CD4-positive, alpha-beta T cell (primary cell): ENCODE measurements at places on chromosomes 5 and 9.

GRCh38 chr9:133377721-133378216 is 1.6 kb downstream of the STKLD1 start:
- no peak for DNase-seq

DNA sequence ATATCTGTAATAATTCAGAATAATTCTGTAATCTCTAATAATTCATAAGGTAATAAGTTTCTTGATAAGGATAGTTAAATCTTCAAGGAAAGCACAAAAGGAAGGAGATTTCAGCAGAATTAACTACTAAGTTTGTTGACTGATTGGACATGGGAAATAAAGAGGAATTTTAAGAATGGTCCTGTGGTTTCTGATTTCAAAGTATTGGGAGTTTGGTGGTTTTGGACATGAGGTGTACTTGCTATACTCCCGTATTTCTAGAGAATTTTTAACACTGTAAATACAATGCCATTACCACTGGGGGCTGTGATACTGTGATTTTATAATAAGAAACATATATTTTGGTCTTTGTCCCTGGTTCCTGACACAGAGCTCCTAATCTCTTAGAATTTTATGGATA is 123.9 kb downstream of the UNC13B start:
- no peak for DNase-seq

DNA sequence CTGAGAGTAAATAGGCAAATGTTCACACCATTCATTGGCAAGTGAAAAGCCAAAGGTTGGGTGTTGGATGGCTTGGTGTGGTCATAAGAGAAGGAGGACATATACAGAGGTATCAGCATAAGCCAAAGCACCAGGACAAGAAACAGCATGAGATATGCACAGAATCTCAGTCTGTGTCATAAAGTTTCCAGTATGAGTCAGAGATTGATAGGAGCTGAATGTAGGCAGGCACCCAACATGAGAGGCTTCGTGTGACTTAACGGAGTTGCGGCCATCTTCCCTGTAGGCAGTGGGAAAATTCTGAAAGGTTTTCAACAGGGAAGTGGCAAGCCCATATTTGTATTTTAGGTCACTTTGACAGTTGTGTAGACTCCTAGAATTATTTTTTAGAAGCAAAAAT is 54.5 kb downstream of the SNCAIP start:
- DNase-seq = no peak

DNA sequence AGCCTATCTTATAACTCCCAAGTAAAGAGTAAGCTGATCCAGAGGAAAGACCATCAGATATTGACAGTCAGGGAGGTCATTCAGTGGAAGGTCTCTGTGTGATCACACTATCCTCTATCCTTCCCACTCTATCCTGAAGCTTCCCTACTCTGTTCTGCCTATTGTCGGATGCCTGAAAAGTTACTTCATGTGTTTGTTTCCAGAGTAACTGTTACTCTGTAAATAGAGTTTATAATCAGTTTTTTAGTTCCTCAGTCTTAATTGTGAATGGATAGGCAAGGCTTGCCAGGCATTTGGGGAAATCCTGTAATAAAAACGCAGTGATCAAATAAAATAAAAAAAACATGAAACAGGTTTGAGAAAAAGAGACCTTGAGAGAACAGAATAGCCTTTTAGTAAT is 79.8 kb downstream of the XRCC4 start:
- DNase-seq = no peak

- no peak for DNase-seq
Measured at GRCh38 chr9:108996643-108997042, 16.7 kb downstream of the CTNNAL1 start.

DNA sequence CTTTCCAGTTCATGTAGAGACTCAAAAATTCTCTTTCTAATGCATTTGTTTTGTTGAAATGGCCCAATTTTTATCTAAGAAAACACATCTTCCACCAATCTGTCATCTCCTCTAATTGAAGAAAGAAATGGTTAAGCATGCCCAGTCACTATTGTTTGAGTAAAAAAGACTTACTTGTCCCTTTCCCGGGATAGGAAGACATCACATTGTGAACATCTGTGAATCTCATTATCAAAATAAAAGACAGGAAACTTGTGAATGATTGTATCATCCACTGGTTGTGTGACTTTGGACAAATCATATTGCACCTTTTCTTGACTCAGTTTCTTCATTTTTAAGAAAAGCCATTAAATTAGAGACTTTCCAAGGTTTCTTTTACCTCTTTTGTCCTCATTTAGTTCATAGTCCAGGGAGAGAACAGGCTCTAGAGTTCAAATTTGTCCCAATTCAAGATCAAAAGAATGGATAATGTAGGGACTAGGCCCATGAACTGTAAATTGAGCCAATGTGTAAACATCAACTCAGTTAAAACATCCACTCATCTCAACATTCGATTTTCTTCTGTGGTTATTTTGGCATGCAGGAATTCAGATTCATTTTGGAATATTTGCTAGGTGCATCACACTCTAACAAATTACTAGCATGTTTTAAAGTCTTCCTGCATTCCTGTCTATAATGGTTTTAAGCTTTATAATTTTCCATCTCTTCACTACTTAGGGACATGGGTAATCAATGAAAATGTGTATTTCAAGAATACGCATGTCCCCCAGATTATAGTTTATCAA is 838.0 kb upstream of the WWC1 start:
- DNase-seq = no peak

GRCh38 chr5:102800427-102800826 is 45.3 kb downstream of the PAM start:
- DNase-seq = no peak

- DNase-seq = no peak
Measured at GRCh38 chr9:136387217-136387616, 12.8 kb downstream of the SNAPC4 start.

- no peak for DNase-seq
Measured at GRCh38 chr5:149432376-149432775, 53.3 kb upstream of the IL17B start.

GRCh38 chr5:177403102-177403791 is 2.8 kb upstream of the PFN3 start:
- peak; percentile 35 for DNase-seq

DNA sequence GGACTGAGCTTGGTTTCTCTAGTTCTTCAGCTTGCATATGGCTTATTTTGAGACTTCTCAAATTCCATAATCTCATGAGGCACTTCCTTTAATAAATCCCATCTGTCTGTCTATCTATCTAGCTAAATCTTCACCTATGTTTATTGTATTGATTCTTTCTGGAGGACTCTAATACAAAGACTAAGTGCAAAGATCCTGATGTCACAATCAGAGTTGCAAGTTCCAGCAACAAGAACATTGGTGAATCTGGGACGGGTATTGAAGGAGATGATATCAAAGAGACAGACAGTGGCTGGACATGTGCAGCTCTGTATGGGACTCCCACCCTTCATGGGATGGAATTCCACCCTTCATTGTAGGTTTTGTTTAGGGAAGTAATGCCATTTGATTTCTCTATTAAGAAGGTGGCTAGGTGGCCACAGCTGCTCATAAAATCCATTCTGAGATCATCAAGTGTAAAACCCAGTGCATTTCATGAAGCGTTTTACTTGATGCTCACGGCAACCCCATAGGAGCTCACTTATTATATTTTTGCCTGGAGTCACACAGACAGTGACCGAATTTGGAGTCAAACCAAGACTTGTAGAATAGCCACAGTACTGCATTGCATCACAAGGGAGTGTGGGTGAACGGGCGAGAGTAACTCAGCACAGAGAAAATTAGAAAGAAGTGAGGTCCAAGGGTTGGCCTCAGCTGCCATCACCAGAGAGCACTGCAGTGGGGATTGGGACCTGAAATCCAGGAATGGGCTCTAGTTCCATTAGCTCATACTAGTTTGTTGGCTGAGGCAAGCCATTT is 24.9 kb downstream of the TAS2R1 start:
- DNase-seq = no peak

- DNase-seq = no peak
Measured at GRCh38 chr9:111001526-111001925, 36.7 kb downstream of the LPAR1 start.

DNA sequence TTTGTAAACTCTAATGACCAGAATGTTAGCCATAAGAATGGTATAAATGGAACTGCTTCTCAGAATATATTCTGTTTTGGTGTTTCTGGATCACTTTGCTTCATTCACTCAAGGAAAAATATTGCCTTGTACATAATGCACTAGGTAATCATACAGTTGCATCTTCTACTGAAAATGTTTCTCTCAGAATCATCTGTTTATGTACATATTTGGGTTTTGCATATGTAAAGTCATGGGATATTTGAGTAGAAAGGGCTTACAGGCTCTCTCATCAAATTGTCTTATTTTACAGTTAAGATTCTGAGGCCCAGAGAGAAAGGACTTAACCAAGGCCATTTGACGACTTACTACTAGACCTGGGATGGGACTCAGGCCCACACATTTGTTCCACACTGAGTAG is 97.8 kb upstream of the PALM2AKAP2 start:
- no peak for DNase-seq
